ENCODE measurements at places on chromosomes 4 and X.

GRCh38 chr4:161454860-161455259, 708.9 kb downstream of the FSTL5 start:
- DNase-seq = no peak

DNA sequence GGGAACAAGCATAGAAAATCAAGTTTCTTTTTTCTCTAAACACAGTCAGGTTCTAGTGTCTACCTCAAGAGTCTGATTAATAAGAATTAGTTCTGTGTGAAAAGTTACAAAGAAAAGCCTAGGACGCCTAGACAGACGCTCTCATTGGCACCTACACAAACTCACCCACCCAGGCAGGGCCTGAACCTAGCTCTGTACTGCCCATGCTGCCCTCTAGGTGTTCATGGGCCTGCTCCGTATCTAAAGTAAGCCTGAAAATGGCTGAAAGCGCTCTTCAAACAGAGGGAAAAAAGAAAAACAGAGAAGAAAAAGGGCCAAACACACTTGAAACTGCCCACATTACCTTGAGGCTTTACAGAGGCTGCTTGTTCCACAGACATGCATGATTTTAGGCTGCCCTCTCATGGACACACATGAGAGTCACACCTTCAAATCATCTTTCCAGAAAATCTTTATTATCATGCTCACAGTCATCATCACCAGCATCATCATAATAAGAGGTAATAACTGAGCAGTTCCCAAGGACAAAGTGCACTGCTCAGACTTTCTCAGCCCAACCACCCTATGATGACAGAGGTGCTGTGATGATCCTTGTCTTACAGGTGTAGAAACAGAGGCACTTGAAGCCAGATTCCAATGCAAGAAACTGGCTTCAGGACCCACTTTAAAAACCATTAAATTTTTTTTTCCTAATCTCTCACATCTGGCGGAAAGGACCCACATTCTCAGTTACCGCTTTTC, 49.6 kb downstream of the MAP7D2 start:
- no peak for DNase-seq

DNA sequence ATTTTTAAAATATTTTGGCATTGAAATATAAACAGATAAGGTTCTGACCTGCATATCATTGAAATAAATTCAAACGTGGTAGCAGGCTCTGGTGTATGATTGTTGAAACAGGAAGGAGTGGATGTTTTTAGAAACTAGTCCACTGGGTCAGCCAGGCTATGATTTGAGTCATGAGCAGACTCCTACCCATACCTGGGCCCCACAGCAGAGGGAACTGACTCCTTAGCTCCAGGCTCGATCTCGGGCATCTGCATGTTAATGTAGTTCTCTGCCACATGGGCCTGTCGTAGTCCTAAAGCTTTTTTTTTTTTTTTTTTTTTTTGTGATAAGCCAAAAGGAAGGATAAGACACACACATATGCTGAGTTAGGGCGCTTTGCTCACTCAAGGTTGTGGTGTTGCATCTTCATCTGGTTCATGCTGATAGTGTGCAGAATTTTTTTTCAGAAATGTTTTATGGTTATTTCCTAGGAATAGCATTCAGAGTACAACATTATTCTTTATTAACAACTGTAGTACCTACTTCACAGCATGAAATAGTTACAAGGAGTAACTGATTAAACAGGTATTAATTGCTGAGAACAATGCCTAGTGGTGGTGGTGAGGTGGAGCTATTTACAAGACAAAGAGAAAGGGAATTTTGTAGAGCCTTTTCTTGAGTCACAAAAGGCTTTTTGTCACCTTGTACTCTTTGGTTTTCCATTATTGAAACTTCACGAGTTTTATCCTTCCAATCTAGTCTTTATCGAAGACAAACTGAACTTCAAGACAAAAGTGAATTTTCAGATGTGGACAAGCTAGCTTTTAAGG, 27.3 kb downstream of the OFD1 start:
- DNase-seq = no peak

DNA sequence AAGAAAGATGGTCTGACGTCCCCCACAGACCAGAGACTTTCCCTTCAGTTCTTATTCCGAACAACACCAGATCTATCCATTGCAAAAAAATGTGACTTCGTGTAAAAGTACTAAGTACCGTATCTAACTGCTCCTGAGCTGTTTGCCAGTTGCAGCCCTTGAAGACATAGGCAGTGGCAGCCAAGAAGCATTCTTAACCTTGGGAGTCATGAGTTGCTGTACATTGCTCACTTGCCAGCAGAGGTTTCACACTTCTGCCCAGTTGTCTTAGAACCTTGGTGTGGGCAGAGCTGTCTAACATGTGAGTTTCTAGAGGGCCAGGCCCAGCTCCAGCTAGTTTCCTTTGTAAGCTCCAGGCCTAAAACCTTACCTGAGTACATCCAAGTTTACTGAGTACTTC, 10.5 kb upstream of the CHRDL1 start:
- DNase-seq = peak; percentile 28

GRCh38 chr4:150588316-150588715, 6.4 kb downstream of the MAB21L2 start:
- no peak for DNase-seq

- no peak for DNase-seq
Observed at GRCh38 chr4:11418610-11419009, 10.1 kb downstream of the HS3ST1 start.
